ENCODE measurements at places on chromosomes 2 and 18.

DNA sequence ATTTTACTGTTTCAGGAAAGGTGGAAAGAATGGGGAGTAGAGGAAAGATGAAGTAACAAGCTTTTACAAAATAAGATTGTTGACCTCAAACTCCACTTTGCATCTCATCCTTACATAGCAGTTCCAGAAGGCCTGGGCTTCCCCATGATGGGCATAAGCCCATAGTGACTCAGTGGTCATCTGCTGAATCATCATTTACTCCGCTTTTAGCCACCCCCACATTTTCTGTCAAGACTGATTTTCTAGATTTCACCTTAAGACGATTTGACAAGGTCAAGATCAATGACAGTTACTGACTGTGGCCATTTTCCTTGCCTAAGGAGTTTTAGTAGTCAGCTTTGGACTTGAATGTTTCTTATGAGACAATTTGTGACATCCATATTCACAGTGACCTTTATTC lies 49.4 kb downstream of the PLEKHM3 start:
- no peak for DNase-seq

- no peak for DNase-seq
Observed at GRCh38 chr2:46885376-46885775, 30.2 kb downstream of the MCFD2 start.

DNA sequence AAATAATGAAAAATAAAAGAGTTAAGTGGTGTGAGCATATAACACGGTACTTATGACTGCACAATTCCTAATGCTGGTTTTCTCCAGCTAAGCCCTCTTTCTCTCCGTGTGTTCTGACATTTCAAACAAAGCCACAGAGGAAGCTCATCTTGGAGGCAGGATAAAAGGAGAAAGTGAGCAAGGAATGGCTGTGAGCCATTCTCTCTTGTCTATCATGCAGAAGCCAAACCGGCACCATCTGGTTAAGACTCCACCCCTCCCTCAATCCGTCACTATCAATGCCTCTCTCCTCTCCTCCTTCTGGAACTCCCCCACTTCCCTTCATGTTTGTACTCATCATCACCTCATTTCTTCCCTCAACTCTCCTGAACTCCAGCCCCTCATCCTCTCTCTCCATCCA lies 210.4 kb downstream of the TMEM163 start:
- no peak for DNase-seq

GRCh38 chr18:6879508-6880195 lies 150.1 kb downstream of the ARHGAP28 start:
- no peak for DNase-seq

DNA sequence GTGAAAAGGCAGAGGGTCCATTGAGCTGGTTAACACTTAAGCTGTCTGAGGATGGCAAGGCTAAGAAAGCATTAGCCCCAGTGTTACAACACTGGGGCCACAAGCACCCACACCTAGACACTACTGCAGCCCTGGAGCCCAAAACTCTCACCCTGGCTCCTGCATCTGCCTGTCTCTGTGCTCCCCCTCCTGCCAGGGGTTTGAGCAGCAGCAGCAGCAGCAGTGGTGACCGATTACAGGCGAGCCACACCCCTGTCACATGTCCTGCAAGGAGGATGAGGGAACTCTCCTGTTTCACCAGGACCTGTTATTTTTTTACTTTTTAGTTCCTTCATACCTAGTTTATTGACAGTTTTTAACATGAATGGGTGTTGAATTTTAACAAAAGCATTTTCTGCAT lies 326.7 kb upstream of the MAP2 start:
- no peak for DNase-seq

GRCh38 chr18:41783065-41783818 lies 171.8 kb upstream of the PIK3C3 start:
- DNase-seq, result no peak

GRCh38 chr2:213934560-213934959 lies 476.3 kb upstream of the VWC2L start:
- DNase-seq, result no peak

DNA sequence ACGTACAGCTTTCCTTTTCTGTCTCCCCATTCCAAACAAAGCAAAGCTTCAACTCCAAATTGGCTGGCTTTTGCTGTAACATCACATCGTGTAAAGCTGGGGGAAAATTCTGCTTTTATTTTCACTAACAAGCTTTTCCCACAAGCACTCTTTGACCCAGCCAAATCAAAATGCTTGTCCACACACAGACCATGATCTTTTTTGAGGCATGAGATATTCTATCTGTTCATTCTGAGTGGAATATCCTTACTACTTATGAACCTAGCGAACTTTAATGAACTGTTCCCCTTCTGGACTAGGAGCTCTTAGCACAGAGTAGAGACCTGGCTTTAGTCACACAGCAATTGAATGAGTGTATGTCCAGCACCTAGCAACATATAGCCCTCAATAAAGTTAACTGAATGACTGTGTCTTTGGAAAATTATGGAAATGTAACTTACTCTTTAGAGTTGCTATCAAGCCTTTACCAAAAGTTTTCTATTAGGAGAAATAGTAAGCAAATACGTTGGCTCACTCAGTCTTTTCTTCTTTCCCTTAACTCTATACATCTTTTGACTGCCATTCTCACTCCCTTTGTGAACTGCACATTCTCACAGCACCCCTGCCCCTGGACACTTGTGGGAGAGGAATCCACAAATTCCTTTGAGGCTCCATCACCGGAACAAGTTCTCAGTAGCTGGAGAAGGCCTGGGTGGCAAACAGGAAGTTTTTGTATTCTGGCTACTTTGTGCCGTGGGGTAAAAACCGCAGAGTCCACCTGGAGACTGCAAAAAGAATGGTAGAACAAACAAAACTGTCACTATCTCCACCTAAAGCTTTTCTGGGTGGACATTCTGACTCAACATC lies 1.3 kb upstream of the UBE2E3 start:
- no peak for DNase-seq

GRCh38 chr2:219104107-219105035 lies 43.6 kb upstream of the IHH start:
- no peak for DNase-seq

DNA sequence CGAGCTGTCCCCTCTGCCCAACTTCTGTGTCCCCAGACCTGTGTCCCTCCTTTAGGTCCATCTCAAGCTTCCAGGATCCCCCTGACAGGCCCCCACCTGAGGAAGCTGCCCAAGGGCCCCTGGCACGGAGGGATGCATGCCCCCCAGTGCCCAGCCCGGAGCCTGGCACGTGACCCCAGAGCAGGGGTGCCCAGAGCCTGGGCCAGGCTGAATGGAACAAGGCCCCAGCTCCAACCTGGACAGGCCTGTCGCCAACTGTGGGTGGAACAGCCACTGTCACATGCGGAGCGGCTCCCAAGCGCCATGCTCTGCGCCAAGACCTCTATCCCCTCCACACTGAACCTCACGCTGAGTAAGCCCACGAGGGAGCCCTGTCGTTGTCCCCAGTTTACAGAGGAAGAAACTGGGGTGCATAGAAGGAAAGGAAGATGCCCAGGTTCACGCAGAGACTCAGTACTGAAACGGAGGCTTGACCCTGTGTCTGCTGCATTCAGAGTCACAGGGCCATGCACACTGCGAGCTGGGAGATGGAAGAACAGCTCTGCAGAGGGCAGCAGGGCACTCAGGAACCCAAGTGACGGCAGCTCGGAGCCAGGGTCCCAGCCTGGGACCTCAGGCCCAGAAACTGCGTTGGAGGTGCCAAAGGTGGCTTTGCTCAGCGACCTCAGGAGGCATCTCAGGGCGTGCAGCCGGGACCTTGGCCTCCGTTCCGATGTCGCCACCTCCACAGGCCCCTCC lies 5.5 kb upstream of the ECEL1 start:
- DNase-seq, result no peak

GRCh38 chr2:197174539-197175094 lies 136.0 kb downstream of the ANKRD44 start:
- DNase-seq, result no peak

GRCh38 chr2:164754157-164755093 lies 87.2 kb downstream of the COBLL1 start:
- no peak for DNase-seq

GRCh38 chr2:188892636-188893035 lies 81.5 kb upstream of the COL3A1 start:
- no peak for DNase-seq

- peak; percentile 95 for DNase-seq
Observed at GRCh38 chr2:74553892-74554819, at the start of the genes DOK1 and LOXL3. Gene DOK1 (plus strand): TSS chr2:74554720. CDS start chr2:74554755, 35 bp downstream. Gene LOXL3 (minus strand): TSS chr2:74553942. CDS start chr2:74552634, 1,308 bp downstream.

DNA sequence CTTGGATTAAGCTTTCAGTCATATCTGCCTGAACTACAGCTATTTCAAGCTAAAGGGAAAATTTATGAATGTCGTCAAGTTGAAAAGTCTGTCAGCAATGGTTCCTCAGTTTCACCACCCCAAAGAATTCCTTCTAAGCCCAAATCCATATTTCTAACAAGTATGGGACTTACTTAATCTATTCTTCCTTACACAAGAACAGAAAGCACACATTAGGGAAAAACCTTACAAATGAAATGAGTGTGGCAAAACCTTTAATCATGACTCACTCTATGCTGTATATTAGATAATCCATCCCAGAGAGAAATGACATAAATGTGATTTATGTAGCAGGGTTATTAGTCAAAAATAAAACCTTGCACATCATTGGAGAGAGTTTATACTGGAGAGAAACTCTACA lies 78.9 kb downstream of the RAB31 start:
- no peak for DNase-seq

DNA sequence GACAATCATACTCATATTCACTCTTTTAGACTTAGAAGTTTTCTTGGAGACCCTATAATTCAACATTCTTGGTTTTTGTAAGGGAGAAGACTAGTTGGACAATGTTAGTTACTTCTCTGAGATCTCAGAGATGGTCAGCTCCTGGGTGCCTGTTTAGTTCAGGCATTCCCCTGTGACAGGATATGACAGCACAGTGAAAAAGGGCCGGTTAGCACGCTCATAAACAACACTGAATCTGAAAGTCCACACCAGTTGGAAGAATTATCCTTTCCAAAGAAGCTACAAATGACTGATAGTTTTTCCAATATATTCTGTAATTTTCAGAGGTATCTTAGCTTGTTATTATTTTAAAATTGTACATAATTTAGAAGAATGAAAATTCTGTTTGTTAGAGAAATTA lies 75.7 kb downstream of the ADAM23 start:
- no peak for DNase-seq

All from activated CD8-positive, alpha-beta memory T cell treated with anti-CD3 and anti-CD28 coated beads for 24 hours (primary cell).